ENCODE measurements at places on chromosomes 1 and 21.

GRCh38 chr1:211710566-211711314, 35.3 kb upstream of the NEK2 start:
- DNase-seq: no peak

- DNase-seq: no peak
Measured at GRCh38 chr1:101188331-101188730, 48.5 kb upstream of the S1PR1 start.

DNA sequence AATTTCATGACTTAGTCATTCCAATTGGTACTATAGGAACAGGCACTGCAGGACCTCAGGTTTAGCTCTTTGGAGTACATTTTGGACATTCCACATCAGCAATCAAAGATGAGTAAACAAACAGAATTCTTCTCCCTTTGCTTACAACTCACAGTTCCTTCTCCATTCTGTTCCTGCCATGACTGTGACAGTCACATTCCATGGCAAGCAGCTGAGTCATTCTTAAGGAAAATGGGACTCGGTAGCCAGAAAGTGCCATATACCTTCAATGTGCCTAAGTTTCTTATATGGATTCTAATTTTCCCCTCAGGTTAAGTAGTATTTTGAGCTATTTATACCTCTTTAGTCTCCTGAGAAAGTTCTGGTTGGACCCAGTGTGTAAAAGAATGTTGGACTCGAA, 25.6 kb downstream of the CRCT1 start:
- no peak for DNase-seq

- no peak for DNase-seq
Measured at GRCh38 chr1:200368556-200368955, 41.3 kb downstream of the ZNF281 start.

GRCh38 chr1:145778146-145778540, 45.8 kb downstream of the RNF115 start:
- DNase-seq: no peak

GRCh38 chr1:221620437-221621384, 121.2 kb downstream of the DUSP10 start:
- no peak for DNase-seq

DNA sequence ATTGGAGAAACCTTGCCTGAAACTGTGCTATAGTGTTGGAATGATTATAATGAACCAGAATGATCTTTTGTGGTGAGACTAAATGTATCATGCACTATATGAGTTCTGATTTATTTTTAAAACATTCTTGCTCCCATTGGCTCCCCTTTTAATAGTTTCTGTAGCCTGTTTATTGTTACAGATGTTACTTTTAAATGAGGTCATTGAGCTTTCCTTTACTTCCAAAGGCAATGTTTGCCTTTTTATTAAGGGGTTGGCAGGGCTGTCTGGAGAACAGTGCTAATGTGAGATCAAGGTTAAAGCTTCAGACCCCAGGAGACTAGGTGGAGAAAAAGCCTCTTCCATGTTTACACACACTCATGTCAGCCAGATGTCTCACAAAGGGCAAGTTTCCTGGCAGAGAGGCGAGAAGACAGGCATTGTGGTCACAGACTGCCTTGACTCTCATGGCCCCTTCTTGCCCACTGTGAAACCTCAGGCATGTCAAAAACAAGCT, 120.6 kb upstream of the RAVER2 start:
- no peak for DNase-seq

DNA sequence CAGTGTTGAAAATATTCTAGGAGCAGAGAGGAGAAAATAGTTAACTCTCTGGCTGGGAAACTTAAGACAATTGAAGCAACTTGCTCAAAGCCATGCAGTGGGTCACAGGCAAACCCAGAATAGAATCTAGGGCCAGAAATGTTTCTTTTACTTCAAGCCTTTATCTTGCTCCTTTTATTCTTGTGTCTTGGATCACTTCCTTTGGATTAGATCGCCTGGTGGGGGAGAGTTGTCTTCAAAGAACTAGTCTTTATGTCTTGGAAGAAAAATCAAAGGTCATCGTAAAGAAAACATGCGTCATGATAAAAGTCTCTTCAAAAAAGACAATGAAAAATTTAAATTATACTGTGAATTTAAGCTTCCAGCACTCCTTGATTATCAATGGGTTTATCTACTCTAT, 493.6 kb upstream of the USP24 start:
- no peak for DNase-seq

GRCh38 chr1:31980835-31981455, 32.7 kb upstream of the KHDRBS1 start:
- DNase-seq: no peak

- DNase-seq: no peak
Measured at GRCh38 chr1:2481885-2482284, 5.8 kb downstream of the PLCH2 start.

DNA sequence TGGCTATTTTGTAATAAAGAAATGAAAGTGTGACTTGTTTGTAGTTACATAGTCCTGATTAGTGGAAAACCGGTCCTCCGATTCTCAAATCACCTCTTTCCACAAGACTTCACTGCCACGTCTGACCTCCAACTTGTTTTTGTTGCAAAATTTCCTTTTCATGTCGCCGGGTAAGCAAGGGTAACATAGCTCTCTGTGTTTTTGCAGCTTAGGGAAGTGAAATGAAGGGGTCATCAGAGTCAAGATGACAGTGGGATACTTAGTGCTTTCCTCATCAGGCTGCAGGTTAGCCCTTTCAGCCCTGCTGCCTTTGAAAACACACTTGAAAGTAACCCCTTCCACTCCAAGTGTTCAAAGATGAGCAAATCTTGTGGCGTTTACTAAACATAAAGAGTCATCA, 217.9 kb downstream of the USP25 start:
- DNase-seq: no peak

DNA sequence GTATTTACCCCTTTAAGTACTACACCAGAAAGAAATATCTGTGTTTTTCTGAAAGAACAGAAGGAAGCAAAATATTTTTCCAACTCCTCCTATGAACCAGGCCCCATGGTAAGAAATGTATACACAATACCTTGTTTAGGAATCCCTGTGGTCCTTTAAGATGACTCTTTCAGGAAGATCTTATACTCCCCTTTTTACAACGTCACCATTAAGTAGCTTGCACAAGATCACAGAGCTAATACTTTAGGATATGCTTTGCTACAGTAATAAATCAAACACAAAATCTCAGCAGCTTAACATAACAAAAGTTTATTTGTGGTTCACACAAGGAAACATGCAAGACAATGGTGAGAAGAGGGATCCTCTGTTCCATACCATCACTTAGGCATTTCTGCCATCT, 8.8 kb upstream of the LAMB3 start:
- DNase-seq: no peak

- DNase-seq: no peak
Measured at GRCh38 chr1:9425859-9426258, 113.4 kb upstream of the SLC25A33 start.

GRCh38 chr1:232278925-232279324, 351.0 kb downstream of the SIPA1L2 start:
- DNase-seq: no peak

GRCh38 chr1:218482683-218483082, 137.5 kb downstream of the TGFB2 start:
- DNase-seq: no peak

GRCh38 chr1:36448530-36449056, 1.7 kb downstream of the OSCP1 start:
- DNase-seq: no peak

DNA sequence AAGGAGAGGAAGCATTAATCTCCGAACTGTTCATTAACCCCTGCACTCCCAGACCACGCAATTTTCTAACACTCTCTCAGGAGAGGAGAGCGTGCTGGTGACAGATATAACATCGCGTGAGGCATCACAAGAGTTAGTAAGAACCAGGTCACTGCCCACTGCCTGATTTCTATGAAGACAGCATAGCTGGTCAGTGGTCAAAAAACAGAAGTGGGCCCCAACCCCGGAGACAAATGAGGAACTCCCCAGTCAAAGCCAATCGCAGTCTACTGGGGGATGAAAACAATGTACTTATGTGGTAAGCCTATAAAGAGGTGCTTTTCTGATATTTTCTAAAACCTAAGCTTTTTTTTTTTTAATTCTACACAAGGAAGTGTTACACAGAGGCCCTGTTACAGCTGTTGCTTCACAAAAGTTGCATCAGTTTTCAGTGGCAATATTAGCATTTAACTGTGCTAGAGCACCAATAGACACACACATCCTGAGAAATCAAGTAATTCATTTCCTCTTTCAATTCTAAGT, 231.8 kb upstream of the IRF2BP2 start:
- no peak for DNase-seq

GRCh38 chr1:193358419-193358818, 172.0 kb upstream of the B3GALT2 start:
- DNase-seq: no peak

DNA sequence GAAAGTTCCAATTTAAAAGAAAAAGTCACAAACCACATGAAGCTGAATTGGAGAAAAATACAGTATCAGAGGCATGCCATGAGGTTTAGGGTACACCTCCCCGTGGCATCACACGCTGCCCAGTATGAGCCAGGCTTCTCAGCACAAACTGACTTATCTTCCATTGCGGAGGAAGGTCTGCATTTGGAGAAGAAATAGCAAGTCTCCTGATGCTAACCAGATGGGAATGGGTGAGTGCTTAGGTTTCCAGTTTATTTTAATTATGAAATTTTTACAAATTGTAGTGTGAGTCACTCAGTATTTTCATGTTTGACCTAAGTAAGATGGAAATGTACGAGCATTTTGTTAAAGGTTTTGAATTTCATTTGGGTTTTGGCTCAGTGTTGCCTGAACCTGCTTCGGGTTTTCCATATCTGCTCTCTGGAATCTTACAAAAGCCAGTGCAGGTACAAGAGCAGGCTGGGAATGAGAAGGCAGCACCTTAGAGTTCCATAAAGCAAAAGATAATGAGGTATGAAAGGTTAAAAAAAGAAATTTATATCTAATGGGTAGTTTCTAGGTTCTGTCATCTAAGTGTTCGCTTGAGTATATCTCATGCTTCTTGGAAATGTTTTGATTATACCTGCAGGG, 213.9 kb downstream of the PATJ start:
- DNase-seq: no peak

- DNase-seq: no peak
Measured at GRCh38 chr1:228043281-228043848, 36.6 kb downstream of the WNT3A start.

GRCh38 chr1:25799935-25800702, at the start of gene SELENON:
TSS of gene SELENON (plus strand) at chr1:25800193. CDS start at chr1:25800231, 38 bp downstream.
- peak; percentile 32 for DNase-seq

DNA sequence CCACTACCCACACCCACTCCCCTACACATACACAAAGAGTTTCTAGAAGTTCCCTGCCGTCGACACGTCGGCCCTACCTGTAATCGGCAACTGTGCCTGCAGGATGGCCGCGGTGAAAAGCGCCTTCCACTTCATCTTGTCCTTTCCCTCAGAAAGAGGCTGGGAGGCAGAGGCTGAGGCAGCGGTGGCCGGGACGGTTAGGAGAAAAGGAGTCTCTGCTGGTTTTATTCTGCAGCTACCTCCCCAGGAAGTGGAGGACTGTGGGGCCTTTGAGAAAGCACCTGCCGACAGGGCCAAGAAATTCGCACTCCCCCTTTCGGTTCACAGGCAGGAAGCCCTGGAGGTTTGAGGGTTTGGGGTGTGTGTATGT, at the start of gene CD247:
Gene CD247, minus strand, starts transcription at position 199 of the 370 bp plus-strand sequence. Its CDS starts 64 bp downstream, at position 135.
- peak; percentile 72 for DNase-seq

DNA sequence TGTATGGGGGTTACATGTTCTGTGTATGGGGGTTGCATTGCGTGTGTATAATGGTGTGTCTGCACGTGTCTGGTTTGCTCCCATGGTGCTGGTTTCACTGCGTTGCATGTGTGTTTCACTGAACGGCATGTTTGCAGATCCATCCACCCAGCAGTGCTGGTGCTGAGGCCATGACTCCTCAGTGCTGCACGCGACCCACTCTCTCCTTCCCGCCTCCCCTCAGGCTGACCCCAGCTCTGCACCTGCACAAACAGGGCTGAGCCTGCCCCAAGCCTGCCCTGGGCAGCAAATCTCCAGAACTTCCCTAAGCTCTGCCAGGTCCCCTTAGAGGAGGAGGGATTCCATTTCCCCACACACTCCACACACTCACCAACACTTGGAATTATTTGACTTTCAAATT, 18.7 kb downstream of the ACTRT2 start:
- DNase-seq: no peak

GRCh38 chr1:80248886-80249285, 1242.4 kb upstream of the ADGRL4 start:
- DNase-seq: no peak

GRCh38 chr1:113784104-113784779, 25.0 kb upstream of the PHTF1 start:
- no peak for DNase-seq

DNA sequence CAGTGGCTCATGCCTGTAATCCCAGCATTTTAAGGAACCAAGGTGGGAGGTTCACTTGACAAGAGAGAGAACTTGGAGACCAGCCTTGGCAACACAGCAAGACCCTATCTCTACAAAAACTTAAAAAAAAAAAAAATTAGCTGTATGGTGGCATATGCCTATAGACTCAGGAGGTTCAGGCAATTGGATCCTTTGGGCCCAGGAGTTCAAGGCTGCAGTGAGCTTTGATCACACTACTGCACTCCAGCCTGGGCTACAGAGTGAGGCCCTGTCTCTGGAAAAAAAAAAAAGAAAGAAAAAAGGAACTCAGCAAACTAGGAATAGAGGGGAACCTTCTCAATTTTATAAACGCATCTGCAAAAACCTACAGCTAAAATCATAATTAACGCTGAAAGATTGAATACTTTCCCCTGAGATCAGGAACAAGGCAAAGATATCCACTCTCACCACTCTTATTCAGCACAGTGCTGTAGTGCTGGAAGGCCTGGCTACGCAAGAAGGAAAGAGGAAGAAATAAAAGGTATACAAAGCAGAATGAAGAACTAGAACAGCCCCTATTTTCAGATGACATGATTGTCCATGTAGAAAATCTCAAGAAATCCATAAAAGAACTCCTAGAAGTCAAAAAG, 21.6 kb downstream of the HSF2BP start:
- DNase-seq: no peak

GRCh38 chr1:204576422-204576821, 60.2 kb downstream of the MDM4 start:
- DNase-seq: no peak

- DNase-seq: no peak
Measured at GRCh38 chr21:29238967-29239290, 59.8 kb upstream of the BACH1 start.

DNA sequence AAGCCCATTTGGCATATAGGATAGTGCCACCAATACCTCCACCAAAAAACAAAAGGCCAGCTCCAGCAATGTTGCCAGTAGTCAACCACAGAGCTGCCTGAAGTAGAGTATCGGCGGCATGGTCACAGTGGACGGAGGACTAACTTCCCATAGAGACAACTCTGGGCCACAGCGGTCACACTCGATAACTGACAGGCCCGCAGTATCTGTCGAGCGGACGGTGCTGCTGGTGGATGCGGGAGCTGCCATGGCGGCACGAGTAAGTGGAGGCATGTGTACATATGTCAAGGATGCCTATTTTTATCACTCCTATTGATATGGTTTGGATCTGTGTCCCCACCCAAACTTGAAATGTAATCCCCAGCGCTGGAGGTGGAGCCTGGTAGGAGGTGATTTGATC, 4.1 kb downstream of the KRTAP12-1 start:
- DNase-seq: no peak

- DNase-seq: no peak
Measured at GRCh38 chr1:96487971-96488370, 233.6 kb upstream of the PTBP2 start.

- DNase-seq: no peak
Measured at GRCh38 chr1:90810681-90811080, 93.6 kb upstream of the BARHL2 start.

GRCh38 chr1:1989789-1990188, 13.8 kb downstream of the CFAP74 start:
- no peak for DNase-seq
